NCI-H2081 treated with DMSO at 0.1 percent for 48 hours (cell line): ENCODE measurements at places on chromosomes 12 and 14.

- DNase-seq: no peak
Measured at GRCh38 chr12:65885312-65885711, 61.0 kb downstream of the HMGA2 start.

- no peak for DNase-seq
Measured at GRCh38 chr12:607541-608001, 55.7 kb downstream of the NINJ2 start.

DNA sequence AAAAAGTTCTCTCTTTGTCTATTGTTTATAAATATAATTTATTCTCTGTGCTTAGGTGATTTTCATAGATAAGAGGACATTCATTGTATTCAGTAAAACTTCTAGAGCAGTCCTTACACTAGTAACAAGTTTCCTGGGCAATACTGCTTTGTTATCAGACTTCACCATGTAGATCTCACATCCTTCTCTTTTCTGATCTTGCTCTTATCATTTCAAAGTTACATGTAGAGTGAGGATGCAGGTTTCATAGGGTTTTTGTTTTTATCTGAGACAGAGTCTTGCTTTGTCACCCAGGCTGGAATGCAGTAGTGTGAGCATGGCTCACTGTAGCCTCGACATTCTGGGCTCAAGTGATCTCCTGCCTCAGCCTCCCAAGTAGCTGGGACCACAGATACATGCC lies 789.5 kb downstream of the DIO2 start:
- no peak for DNase-seq

DNA sequence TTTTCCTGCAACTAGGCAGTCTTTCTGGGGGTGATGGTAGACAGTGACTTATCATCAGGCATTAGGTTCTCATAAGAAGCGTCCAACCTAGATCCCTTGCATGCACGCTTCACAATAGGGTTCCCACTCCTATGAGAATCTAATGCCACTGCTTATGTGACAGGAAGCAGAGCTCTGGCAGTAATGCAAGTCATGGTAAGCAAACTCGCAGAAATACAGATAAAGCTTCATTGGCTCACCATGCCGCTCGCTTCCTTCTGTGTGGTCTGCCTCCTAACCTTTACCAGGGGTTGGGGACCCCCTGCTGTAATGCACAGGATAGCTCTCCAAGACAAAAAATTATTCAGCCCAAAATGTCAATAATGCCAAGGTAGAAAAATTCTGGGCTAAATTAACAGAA lies 864.2 kb downstream of the TRHDE start:
- DNase-seq: no peak

- no peak for DNase-seq
Measured at GRCh38 chr14:80264702-80265101, 53.4 kb upstream of the DIO2 start.

GRCh38 chr14:23555533-23555881 lies 564 bp upstream of the THTPA start:
- DNase-seq: no peak

- no peak for DNase-seq
Measured at GRCh38 chr12:114691763-114692185, 7.8 kb upstream of the TBX3 start.

GRCh38 chr14:94089479-94089878 lies 8.4 kb downstream of the IFI27L1 start:
- no peak for DNase-seq

- DNase-seq: no peak
Measured at GRCh38 chr12:108340037-108340436, 926 bp upstream of the CMKLR1 start.

- DNase-seq: no peak
Measured at GRCh38 chr12:6771091-6771495, 1.2 kb upstream of the LAG3 start.

- DNase-seq: no peak
Measured at GRCh38 chr12:101829639-101830366, 956 bp downstream of the GNPTAB start.

GRCh38 chr12:1922985-1923384 lies 4.5 kb upstream of the CACNA2D4 start:
- DNase-seq: no peak

DNA sequence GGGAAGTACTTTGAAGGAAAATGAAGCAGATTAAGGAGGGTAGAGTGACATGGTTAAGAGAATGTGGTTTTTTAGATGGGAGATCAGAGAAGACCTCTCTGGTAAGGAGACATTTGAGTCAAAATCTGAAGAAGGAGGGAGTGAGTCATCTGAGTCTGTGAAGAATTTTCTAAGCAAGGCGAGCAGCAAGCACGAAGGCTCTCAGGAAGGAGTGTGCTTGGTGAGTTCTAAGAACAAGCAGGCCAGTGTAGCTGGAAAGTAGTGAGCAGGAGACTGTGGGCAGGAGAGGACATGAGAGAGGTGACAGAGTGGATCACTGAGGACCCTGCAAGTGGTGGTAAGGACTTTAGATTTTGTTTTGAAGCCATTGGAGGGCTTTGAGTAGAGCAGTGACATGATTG lies 76.3 kb upstream of the FUT8 start:
- DNase-seq: no peak

- no peak for DNase-seq
Measured at GRCh38 chr12:128852885-128853599, at the start of gene GLT1D1. Gene GLT1D1, plus strand, starts transcription at chr12:128853478. Its CDS starts 104 bp downstream, at chr12:128853582.

DNA sequence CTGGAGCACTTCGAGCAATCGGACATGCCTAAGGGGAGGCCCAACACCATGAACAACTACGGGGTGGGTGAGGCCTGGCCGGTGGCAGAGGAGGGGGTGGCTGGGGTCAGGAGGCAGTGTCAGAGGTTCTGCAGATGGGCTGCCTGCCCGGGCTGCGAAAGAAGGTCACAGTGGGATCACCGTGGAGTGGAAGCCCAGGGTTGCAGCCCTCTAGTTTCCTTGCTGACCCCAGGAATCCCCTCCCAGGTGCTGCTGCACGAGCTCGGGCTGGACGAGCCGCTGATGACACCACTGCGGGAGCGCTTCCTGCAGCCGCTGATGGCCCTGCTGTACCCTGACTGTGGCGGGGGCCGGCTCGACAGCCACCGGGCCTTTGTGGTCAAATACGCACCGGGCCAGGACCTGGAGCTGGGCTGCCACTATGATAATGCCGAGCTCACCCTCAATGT lies 1.9 kb upstream of the ARL6IP4 start:
- DNase-seq: no peak

GRCh38 chr14:61941421-61942150 lies 179.4 kb downstream of the SNAPC1 start:
- DNase-seq: no peak

DNA sequence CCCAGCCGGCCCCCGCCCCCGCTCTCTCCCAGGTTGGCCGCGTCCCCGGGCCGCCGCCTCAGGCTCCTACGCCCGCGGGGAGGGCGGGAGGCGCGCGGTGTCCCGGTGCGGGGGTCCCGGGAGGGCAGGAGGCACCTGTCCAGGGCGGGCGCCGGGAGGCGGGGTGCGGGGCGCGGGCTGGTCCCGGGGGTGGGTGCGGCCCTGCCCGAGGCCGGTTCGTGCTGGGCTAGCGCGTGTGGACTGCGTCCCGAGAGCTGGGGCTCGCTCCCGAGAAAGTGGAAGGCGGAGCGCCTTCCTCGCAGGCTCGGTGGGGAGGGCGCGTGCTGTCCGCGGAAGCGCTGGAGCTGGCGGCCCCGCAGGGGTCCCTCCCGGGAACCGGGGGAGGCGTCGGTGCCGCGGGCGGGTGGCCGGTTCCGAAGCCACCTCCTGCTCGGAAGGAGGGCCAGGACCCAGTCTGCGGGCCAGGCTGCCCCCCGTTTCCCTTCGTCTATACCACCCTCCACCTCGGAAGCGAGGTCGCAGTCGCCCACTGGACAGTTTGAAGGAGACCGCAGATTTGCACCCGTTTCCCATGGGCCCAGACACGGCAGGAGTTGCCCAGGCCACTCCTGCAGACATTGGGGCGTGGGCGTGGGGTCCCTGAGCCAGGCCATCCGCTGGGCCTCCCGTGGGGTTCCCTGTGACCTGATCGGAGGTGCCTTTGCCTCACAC lies 636 bp downstream of the ZFYVE21 start:
- no peak for DNase-seq

DNA sequence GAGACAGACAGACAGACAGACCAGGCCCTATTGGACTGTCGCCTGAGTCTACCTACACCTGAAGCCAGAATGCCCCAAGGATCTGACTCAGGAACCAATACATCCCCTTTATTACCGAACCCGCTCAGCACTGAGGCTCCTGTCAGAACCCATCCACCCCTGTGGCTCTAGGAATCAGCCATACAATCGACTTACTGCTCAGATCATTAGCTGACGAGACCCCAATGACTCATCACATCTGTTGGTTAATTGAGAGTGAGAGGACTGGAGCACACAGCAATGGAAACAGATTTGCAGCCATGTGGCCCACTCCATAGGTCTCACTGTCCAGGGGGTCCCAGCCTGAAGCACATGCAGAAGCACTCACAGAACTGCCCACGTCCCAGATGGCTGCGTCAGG lies 15.2 kb downstream of the ITPK1 start:
- DNase-seq: no peak

DNA sequence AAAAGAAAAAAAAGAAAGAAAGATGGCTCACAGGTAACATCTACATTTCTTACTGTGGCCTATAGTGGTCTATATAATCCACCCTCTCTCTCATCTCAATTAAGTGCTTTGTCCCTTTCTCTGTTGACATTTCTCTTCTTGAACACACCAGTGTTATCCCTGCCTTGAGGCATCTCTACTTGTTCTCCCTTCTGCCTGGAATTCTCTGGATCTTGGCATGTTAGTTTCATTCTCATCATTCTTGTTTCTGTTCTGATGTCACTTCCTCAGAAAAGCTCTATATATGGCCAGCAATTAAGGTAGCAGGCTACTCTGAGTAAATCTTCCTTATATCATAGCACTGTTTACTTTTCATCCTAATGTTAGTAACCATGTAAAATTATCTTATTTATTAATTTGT lies 155.7 kb upstream of the PDZRN4 start:
- DNase-seq: no peak
